Neural crest cell (in vitro differentiated cells): ENCODE measurements at places on chromosomes 16 and 17. TPM values are rescaled to one million over a fixed set of nuclear protein-coding genes. Genes with fewer than 3 reads are reported as not detected.
A peak's percentile ranks its signal among the peaks of the same experiment; 100 is the strongest.

GCSH gene
- total RNA-seq: 79.2 and 87.0 TPM in 2 replicates

ASPA gene
- total RNA-seq: not detected in 2 replicates

DNA sequence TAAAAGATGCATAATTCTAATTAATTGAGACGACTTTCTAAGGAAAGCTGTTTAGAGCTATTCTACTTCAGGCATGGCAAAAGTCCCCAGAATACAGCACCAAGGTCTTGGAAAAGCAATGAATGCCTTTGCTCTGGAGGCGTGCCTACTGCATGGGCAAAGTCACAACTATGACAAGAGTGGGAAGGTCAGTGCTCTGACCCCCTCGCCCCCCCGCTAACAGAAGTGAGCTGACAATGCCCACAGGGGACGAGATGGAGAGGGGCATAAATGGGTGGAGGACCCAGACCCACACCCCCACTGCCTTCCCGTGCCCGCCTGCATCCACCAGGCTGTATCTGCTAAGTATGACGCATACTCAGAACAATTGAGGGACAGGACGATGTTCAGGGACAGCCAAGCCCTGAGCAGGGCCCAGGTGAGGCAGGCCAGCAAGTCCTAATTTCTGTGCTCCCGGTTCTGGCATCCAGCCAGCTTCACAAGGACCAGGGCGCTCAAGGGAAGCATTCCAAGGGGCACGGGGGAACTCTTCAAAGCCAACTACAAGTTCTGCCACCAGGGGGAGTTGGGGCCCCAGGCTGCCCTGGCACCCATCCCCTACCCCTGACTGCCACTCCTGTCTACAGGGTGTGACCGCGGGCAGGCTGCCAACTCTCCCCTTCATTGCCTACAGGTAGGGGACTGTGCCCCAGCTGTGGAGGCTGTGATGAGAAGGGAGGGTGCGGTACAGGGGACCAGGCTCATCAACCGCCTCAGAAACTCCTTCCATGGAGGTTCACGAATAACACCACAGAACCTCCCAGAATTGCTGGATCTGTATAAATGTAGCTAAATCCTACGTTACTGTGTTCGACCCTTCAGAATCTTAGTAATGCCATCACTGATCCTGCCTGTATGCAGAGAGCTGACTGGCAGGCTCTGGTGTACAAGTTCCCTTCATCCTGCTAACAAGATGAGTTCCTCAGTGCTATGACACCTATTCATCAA, 20.8 kb downstream of the NPRL3 start:
- DNase-seq: peak; percentile 68

PNMT gene
- total RNA-seq: 0.84 and 0.86 TPM in 2 replicates

PRSS36 gene
- 0.68 and 1.1 TPM in 2 replicates for total RNA-seq

- no peak for DNase-seq
Observed at GRCh38 chr17:47320879-47321502, 2.8 kb upstream of the EFCAB13 start.

GRCh38 chr17:163514-164098, 17.8 kb downstream of the DOC2B start:
- no peak for DNase-seq

GRCh38 chr16:72013888-72014581, 5.5 kb downstream of the DHODH start:
- DNase-seq: no peak

- no peak for DNase-seq
Observed at GRCh38 chr16:55947366-55947765, 72.2 kb upstream of the CES5A start.

GRCh38 chr16:55534756-55535155, 25.9 kb downstream of the LPCAT2 start:
- DNase-seq: no peak

GRCh38 chr16:88337021-88337420, 45.7 kb upstream of the ZNF469 start:
- no peak for DNase-seq

DNA sequence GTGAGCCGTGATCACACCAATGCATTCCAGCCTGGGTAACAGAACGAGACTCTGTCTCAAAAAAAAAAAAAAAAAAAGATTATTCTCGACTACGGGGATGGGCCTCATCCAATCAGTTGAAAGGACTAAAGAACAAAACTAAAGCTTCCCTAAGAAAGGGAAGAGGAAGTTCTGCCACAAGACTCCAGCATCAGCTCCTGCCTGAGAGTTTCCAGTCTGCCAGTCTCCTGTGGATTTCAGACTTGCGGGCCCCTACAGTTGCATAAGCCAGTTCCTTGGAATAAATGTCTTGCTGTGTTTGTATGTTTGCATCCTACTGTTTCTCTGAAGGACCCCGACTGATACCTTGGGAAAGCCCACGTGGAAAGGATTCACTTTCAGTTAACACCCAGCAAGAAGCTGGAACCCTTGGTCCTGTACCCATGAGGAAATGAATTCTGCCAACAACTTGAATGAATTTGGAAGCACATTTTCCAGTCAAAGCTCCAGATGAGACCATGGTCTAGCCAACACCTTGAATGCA, 26.3 kb upstream of the FZD2 start:
- DNase-seq: no peak

- DNase-seq: no peak
Observed at GRCh38 chr16:82034981-82035612, at the start of gene HSD17B2. Gene HSD17B2, plus strand, starts transcription at chr16:82035253. Its CDS starts 172 bp downstream, at chr16:82035425.

CDH13 gene
- total RNA-seq: 1.1 and 1.4 TPM in 2 replicates

CCL8 gene
- total RNA-seq: not detected in 2 replicates

DNA sequence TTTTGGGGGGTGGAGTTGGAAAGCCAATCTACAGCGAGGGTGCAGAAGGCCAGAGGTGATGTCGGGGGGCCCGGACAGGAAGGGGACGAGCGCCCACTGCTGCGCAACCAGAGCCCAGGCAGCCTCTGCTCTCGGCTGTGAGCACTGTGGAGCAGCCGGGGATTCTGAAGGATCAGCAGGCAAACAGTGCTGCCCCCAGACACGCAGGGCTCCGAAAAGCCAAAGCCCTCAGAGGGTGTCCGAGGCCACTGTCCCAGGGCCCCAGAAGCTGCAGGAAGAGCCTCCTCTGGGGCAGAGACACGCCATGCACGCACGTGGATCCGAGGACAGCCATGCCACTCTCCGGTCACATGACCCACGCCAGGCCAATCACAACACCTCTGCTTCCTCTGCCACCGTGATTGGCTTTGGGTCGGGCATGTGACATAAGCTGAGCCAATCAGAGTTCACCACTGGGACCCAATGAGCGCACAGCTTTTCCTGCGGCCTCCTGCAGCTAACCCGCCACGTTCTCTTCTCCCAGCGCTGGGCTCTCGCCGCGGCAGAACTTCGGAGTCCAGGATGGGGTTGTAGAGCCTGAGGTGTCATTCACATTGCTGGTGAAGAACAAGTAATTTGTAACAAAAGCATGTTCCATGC, 40.7 kb downstream of the ACTG1 start:
- no peak for DNase-seq

SPNS3 gene
- total RNA-seq: not detected in 2 replicates

SLFN5 gene
- 8.7 and 10.6 TPM in 2 replicates for total RNA-seq

DNA sequence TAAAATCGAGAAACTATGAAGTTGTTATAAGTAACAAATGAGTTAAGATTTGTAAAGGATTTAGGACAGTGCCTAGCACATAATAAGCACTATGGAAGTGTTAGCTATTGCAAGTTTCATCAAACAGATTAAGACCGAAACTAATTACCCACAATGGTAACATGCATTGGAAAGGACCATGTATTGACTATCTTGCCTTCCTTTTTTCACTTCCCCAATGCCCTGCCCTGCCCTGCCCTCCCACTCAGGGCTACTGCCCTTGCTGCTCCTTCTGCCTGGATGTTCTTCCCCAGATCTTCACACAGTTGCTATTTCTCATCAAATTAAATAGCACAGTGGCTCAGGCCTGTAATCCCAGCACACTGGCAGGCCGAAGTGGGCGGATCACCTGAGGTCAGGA, 202.1 kb upstream of the PSMD7 start:
- no peak for DNase-seq

DNA sequence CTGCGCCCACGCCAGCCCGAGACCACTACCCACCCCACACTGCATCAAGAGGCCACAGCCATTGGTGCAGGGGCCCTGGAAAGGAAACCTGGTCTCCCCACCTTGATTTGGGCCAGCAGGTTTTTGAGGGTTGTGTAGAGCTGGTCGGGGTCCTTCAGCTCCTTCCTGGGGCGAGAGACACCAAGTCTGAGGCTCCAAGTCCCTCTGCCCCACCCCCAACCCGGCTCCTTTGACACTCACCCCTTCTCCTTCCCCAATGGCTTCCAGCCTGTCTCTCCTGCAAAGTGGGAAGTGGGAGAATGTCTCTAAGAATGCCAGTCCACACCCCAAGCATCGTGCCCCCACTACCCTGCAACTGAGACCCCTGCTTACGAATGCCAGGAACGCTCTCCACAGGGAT, 1.6 kb upstream of the DHX58 start:
- no peak for DNase-seq

ANKFN1 gene
- total RNA-seq: 0.11 and 0.21 TPM in 2 replicates

- DNase-seq: no peak
Observed at GRCh38 chr17:47316311-47316710, 7.4 kb upstream of the EFCAB13 start.

CCL16 gene
- total RNA-seq: not detected in 2 replicates

DNA sequence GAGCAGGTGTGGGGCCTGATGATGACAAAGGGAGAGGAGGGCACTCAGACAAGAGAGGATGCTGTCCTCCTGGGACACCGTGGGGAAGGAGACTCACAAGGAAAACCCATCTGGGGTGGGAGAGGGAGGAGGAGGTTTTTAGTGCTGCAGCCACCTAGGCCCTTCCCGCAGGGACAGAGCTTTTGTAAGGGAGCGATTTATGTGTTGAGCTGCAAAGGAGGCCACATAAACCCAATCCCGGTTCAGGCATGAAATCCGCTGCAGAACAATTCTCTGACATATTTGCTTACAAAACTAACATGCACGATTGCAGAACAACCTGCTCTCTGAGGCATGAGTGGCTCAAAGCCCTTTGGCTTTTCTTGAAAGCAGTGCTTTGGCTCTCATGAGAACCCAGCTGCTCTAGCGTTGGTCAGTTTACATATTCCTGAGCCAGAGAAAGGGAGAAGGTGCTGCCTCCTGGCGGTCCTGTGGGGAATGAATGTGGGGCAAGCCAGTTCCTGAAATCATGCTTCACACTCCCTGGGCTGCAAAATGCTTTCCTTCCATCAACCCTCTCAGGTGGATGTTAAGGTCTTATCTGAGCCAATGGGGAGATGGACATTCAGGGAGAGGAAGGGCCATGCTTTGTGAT, 122.4 kb upstream of the NLRP1 start:
- DNase-seq: peak; percentile 73

GRCh38 chr17:17983376-17983775, 10.7 kb downstream of the DRC3 start:
- DNase-seq: no peak

DNA sequence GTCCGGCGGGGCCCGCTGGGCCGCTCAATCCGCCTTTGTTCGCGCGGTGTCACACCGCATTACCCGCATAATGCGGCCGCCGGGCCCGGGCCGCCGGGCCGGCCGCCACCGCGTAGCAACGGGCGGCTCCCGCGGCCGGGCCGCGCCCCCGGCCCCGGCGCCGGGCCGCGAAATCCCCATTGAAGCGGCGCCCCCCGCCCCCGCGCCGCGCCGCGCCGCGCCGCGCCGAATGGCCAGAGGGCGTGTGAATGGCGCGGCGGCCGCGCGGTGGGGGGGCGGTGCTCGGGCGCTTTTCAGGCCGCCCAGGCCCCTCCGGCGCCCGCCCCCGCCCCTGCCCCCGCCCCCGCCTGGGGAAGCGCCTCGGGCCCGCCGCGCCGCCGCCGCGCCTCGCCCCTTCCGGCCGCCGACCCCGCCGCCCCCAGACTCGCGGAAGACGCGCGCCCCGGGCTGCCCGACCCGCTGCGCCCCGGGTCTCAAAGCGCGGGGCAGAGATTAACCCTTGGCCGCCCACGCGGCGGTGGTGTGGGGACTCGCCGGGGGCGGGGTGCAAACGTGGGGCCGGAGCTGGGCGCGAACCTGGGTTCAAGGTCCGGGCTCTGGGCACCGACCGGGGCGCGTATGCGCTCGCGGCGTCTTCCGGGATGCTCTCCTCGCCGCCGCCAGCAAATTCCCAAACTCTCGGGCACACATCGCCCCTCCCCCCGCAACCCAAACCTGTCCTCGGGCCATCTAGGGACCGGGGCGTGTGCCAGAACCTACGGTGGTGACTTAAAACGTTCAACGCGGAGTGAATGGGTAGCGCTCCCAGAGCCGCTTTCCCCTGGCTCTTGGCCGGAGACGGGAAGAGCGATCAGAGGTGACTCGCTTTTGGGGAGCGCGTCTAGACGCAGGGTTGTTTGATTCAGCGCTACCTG, 46.7 kb downstream of the WNT3 start:
- DNase-seq: peak; percentile 37

CLEC3A gene
- total RNA-seq: not detected in 2 replicates

DNA sequence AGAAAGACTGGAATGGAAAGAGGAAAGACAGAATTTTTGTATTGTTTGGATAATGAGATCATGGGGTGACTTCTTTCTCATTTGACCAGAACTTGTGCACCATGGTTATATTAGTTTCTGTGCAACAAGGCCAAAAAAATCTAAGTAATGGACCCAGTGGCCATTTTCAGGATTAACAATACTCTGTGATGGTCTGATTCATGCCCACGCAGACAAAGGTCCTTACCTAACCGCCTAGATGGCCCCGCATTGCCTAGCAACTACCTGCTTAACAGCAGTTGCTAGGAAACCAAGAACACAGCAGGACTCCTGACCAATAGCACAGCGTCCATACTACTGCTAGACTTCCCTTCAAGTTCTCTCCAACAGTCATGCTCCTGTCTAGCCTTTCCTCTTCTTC, 22.4 kb downstream of the MIS12 start:
- peak; percentile 30 for DNase-seq

GRCh38 chr16:85698935-85699558, 10.3 kb upstream of the GINS2 start:
- no peak for DNase-seq

DNAH3 gene
- 0.07 and 0.41 TPM in 2 replicates for total RNA-seq

DNA sequence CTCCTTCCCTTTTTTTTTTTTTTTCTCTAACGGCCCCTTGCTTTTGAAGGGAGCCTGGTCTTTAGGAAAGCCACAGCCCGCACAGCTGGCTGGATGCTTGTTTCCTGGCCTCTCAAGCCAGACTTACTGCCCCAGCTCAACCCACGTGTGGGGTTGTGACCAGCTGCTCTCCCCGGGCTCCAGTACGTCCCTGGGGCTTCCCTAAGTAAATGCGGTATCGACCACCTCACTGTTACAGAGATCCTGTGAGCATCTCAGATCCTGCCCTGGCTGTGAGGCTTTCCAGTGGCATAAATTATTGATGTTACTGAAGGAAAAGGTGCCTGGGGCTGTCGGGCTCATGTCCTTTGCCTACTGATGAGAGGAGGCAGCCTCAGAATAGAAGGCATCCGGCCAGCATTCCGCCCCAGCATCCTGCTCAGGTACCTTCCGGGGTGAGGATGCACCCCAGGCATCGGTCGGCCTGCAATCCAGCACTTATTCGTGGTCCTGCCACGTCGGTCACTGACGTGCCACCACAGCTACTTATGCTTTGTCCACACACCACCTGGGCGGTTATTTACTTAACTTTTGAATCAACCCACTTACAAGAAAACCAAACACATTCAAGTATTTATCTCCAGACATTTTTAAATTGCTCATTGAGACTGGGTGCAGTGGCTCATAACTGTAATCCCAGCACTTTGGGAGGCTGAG, 9.6 kb downstream of the GPRC5B start:
- no peak for DNase-seq

GRCh38 chr17:40092581-40092980, 7.8 kb downstream of the NR1D1 start:
- no peak for DNase-seq

- DNase-seq: no peak
Observed at GRCh38 chr16:34648-34987, 18.8 kb downstream of the POLR3K start.

USP43 gene
- 2.0 and 2.7 TPM in 2 replicates for total RNA-seq

GRCh38 chr16:24013864-24014645, 178.3 kb downstream of the PRKCB start:
- DNase-seq: no peak
